NCI-H2081 (cell line): ENCODE measurements at places on chromosomes 2 and 18.

- no peak for DNase-seq
These were observed 69.8 kb downstream of the NCKAP1 start for GRCh38 chr2:182968493-182968892.

GRCh38 chr18:56712761-56713160 lies 61.6 kb downstream of the WDR7 start:
- DNase-seq, result no peak

GRCh38 chr2:233060980-233061590 lies 943 bp downstream of the INPP5D start:
- no peak for DNase-seq

GRCh38 chr18:13444430-13445240 lies 226.1 kb downstream of the LDLRAD4 start:
- no peak for DNase-seq

DNA sequence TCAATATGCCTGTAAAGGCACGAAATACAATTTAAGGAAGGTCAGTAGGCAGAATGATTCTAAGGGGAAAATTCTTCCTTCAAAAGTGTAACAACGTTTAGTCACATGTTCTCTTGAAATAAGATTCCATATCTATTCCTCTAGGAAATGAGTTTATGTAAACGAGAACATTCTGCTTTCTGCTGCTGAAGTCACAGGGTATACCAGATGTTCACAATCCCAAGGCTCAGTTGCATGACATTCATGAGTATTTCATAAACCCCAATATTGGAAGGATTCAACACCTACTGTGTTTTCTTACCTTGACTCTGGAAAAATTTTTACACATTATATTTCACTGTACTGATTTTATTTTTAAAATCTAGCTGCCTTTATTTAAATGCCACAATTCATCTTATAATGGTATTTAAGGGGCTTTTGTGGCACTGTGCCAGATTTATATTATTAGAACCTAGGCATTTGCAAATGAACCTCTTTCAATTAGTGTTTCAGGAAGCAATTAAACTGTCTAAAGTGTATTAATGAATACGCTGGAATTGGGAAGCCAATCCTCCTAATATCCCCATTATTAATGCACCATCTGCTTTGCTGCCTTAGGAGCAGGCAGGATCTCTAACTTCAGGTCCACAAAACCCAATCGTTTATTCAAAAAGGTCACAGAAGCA lies 542.6 kb upstream of the KLHL29 start:
- DNase-seq, result no peak

DNA sequence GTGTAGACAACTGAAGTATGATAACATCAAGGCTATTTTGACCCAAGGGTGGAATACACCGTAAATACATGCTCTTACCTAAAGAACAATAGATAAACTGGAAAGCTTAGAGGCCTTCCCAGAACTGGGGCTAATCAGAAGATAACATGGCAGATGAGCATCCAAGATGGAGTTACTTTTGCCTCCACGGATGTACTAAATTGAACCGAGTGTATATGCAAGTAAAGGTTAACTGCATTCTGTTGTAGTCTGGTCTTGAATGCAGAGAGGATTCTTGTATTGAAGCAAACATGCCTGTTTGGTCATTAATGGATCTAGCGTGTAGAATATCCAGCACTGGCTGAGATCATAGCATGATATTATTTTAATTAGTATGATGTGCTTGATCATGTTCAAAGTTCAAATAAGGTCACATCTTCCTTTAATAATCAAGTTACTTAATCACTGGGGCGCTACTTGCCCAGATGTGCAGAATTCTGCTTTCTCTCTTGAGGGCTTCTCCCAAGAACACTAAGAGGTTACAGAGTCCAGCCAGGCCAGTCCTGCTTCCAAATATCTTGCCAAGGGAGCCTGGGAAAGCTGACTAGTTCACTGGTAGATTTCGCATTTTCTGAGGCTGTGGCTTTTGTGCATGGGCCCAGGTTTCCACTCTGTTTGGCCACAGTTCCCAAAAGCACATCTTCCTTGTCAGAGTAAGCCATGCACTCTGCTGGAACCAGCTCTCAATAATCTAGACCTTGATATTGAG lies 37.5 kb upstream of the ACSL3 start:
- no peak for DNase-seq

DNA sequence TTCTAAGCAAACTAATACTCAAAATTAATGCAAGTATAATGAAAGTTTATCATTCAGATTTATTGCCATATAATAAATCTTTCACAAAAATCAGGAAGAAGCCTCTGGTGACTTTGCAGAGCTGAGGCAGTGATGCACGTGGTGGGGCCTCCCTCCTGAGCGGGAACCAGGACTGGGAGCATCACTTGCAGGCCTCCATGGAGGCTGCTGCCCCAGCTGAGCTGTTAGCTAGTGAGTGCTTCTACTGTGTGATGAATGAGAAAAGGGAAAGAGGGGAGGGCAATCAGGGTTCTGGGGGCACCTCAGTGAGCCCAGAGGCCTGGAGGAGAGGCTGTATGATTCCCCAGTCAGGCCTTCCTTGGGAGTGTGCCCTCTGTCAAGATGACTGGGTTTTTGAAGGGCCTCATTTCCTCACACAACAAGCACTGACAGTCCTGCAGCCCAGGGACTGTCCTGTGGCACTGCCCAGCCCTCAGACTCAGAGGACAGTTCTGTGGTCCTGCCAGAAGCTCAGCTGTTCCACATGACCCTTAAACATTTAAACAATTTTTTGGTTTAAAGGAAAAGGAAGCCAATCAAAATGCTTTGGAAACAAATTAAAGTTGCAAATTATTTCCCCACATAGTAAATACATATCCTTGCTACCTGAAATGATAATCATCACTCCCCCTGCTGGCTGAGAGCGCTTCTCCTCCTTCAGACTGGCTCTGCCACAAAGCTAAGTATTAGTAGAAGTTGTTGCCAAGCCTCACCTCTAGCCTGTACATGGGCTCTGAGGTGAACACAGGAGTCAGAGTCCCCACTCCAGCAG lies 90.9 kb upstream of the SMAD7 start:
- no peak for DNase-seq

- no peak for DNase-seq
These were observed 69.0 kb downstream of the DDX1 start for GRCh38 chr2:15660491-15661294.
